ENCODE measurements at places on chromosomes 2 and 18.

DNA sequence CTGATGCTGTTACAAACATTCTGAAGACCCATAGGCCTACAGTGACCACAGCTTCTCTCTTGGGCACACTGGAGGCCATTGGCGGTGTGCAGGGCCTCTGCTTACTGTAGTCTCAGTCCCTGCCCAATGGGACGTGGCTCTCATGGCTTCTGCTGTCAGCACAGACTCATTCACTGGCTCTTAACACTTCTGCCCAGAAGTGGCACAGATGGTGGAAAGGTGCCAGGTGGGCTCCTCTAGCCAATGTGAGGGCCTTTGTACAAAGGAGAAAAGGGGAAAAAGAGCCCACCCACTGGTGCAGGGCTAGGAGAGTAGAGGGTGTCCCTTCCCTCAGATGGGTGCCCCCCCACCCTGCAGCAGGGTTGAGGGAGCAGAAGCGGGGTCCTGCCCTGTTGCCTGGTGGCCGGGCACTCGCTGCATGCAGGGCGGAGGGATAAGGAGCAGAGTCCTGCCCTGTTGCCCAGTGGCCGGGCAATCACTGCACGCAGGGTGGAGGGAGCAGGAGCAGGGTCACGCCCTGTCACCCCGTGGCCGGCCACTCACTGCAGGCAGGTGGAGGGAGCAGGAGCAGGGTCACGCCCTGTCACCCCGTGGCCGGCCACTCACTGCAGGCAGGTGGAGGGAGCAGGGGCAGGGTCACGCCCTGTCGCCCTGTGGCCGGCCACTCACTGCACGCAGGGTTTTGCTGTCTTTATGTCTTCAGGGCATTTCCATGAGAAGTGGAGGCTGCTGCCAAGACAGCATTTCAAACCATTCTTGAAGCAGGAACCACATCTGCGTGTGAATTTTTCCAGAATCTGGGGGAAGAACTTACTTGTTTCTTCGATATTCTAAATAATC lies 20.0 kb downstream of the LRRFIP1 start:
- DNase-seq = no peak

GRCh38 chr2:20422402-20423271 lies 24.2 kb upstream of the RHOB start:
- peak; percentile 53 for DNase-seq

GRCh38 chr2:181242262-181242661 lies 214.9 kb upstream of the ITGA4 start:
- no peak for DNase-seq

DNA sequence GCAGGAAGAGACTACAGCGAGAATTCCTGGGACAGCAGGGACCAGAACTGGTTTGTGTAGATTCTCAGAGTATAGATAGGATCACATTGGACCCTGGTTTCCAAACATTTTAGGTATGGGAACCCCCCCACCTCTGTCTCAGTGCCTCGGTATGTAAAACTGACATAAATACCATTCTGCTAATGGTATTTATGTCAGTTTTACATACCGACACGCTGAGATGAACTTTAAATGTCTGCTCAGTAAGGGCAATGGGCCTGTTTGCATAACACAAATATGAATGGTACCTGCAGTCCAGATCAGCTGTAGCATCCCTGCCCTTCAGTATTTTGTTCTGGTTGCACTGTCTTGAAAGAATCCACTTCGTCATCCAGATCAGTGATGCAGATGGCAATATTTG lies 73.2 kb downstream of the WDSUB1 start:
- no peak for DNase-seq

- no peak for DNase-seq
Observed at GRCh38 chr2:53629001-53629400, 138.6 kb upstream of the CHAC2 start.

GRCh38 chr18:950882-951495 lies 46.3 kb downstream of the ADCYAP1 start:
- DNase-seq = no peak

DNA sequence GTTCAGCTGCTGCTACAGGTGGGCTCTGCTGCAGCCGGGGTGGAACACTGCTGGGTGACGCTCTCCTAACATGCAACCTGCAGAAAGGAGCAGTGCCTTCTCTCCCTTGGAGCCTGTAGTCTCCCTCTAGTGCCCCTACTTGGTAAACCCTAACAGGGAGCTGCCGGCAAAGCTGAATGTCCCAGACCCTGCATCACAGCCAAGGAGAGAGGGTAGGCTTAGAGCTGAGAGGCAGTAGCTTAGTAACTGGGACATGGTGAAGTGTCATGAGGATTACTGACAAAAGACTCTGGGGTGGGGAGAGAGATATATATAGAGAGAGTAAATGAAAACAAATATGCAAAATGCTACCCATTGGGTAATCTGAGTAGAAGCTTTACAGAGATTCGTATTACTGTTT lies 9.9 kb downstream of the NCAPH start:
- DNase-seq = peak; percentile 30

DNA sequence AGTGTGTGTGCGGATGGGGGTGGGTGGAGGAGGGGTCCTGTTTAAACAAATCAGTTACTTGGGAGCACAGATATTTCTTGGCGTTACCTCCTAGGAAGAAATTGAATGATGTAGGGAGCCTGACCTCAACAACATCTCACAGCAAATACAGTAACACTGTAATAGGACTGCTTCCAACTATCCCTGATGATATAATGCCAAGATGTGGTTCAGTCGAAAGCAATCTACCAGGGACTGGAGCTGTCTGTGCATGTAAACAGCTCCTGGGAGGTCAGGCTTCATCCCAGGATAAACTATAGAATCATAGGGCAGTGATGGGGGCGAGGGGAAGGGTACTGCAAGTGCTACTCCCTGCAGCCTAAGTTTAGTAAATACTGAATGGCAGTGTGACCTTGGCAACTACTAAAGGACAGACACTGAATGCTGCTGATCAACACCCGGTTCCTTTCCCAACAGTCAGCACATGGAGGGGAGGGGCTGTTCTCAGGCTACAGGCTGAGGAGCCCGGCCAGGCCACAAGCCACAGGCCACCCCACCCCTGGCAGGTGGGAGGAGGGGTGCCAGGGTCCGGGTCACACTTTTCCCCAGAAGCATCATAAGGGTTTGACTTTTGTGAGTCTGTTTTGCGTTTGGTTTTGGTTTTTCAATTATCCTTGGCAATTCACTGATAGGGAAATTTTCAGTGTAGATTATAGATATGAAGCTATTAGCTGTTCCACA lies 85.3 kb upstream of the ZNF397 start:
- DNase-seq = peak; percentile 47

DNA sequence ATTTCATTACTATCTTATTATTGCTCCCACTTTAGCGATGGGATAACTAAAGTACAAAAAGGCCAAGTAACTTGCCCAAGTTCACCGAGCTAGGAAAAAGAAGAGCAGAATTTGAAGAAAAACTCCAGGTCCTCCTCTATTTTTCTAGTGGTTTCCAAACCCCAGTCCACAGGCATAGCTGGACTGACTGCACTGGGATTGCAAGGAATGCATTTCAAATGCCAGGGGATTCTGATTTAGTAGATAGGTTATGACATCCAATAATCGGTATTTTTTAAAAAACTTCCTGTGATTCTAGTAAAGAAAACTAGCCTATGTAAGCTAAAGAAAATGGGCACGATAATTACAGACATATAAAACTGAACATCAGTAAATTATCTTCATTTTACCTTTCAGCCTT lies 62.7 kb upstream of the GALNT5 start:
- no peak for DNase-seq

DNA sequence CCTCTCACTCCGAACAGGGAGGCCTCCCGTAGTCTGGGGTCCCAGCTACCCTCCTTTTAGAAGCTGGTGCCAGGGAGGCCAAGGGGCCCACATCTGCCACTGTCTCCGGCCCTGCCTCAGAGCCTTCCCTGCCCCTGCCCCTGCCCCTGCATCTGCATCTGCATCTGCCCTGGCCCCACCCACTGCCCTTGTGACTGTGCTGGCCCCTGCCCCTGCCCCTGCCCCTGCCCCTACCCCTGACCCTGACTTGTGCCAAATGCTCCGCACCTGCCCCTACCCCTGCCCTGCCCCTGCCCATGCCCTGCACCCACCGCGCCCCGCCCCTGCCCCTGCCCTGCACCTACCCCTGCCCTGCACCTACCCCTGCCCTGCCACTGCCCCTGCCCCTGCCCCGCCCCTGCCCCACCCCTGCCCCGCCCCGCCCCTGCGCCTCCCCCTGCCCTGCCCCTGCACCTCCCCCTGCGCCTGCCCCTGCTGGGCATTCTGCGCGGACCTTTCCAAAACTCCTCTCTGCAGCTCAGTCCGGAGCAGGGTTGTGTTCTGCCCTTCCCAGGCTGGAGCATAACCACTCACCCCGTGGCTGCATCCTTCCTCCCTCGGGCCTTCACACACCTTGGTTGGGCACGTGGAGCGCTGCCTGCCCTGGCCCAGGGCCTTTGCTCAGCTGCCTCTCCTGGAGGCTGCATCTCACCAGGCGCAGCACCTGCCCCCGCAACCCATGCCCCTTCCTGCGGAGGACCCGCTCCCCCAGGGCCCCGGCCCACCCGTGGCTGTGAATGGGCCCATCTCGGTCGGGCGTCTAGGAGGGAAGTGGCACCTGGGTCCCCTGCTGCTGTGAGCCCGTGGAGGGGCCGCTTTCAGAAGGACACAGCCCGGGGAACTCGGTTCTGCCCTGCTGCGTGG lies 5.4 kb downstream of the SNTG2 start:
- no peak for DNase-seq

GRCh38 chr2:28662044-28662443 lies 89.6 kb upstream of the PPP1CB start:
- no peak for DNase-seq

- DNase-seq = no peak
Observed at GRCh38 chr18:24402209-24402785, 4.7 kb upstream of the OSBPL1A start.

- DNase-seq = no peak
Observed at GRCh38 chr2:19474128-19474527, 115.7 kb upstream of the OSR1 start.

DNA sequence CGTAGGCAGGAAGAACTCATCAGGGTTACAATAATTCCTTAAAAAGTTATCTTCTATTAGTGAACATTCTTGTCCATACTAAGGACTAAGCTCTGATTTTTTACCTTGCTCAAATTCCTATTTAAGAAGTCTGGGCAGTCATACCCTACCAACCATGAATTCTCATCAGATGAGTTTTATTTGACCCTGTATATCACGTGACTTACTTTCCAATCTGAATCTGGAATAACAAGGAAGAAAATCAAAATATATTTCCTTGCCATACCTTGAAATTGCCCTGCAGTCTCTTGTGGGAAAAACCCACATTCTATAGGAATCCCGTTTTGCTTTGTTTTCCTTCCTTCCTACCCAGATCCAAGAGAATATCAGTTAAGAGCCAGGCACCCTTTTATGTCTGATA lies 352.7 kb downstream of the AKAIN1 start:
- no peak for DNase-seq

DNA sequence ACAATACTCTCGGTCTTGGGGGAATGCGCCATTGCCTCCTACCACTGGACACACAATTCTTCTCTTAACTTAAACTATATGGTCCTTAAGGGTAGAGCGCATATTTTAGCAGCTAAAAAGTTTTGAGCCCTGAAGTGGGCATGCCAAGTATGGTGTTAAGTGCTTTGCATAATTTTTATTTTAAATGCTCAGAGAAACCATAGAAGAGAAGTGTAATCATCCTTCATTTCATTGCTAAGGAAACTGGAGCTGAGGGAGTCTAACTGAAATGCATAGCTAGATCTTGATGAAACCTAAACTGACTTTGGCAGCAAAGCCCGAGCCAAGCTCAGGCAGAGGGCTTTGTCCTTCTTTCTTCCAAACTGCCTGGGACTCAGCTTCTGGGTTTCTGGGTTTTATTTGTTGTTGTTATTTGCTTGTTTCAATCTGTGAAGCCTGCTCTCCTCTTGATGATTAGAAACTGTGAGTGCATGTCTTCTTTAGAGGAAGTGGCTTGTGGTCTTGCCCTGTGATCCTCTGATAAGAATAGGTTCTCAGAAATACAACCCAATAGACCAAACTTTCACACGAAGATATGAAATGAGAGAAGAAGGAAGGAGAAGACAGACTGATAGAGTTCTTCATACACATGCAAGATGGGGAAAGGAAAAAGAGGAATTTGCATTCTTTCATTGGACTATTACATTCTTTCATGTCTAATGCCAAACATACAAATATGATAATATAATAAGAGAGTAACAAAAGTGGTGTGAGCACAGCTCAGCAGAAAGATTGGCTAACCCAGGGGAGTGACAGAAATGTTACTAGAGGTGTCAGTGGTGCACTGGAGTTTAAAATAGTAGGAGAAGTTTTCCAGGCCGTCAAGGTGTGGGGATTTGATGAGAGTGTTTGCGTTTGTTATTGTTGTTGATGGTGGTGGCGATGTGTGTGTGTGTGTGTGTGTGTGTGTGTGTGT lies 7.5 kb upstream of the RNF144A start:
- no peak for DNase-seq

Data from HepG2 (cell line).